Activated effector memory CD4-positive, alpha-beta T cell treated with Interleukin-2 at 50 U/mL for 16 hours (primary cell): ENCODE measurements at places on chromosomes 5 and 9.

- DNase-seq, result no peak
These were observed 4.9 kb upstream of the FYB1 start for GRCh38 chr5:39224196-39224761.

- DNase-seq, result no peak
These were observed 15.4 kb upstream of the RANBP17 start for GRCh38 chr5:170846416-170846815.

DNA sequence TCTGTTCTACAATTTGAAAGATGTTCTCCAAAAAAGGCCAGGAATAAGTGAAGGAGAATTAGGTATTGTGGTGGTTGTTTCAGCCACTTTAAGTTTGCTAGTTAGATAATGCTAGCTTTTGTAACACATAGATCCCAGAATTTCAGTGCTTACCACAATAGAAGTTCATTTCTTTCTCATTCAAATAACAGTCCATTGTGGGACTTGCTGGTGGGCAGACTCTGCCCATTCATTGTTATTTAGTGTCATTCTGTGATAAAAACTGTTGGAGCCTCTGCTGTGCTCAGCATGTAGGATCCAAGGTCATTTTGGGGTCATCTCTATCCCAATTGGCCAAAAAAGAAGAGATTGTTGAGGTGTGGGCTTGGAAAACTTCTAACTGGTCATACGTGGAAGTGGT is 106.8 kb downstream of the CCDC192 start:
- no peak for DNase-seq

- no peak for DNase-seq
These were observed 37.7 kb upstream of the WDR38 start for GRCh38 chr9:124815601-124816000.

GRCh38 chr9:127154003-127154389 is 31.6 kb upstream of the ANGPTL2 start:
- no peak for DNase-seq

GRCh38 chr9:110128664-110129329 is 79.2 kb downstream of the C9orf152 start:
- DNase-seq, result no peak

- DNase-seq, result no peak
These were observed 39.2 kb upstream of the RAB3C start for GRCh38 chr5:58543723-58544122.

- no peak for DNase-seq
These were observed 21.3 kb downstream of the ADRA1B start for GRCh38 chr5:159937580-159937979.

- DNase-seq, result no peak
These were observed 253.5 kb downstream of the DMRTA1 start for GRCh38 chr9:22700171-22700570.

GRCh38 chr5:50445296-50445949 is 4.3 kb upstream of the EMB start:
- peak; percentile 24 for DNase-seq

DNA sequence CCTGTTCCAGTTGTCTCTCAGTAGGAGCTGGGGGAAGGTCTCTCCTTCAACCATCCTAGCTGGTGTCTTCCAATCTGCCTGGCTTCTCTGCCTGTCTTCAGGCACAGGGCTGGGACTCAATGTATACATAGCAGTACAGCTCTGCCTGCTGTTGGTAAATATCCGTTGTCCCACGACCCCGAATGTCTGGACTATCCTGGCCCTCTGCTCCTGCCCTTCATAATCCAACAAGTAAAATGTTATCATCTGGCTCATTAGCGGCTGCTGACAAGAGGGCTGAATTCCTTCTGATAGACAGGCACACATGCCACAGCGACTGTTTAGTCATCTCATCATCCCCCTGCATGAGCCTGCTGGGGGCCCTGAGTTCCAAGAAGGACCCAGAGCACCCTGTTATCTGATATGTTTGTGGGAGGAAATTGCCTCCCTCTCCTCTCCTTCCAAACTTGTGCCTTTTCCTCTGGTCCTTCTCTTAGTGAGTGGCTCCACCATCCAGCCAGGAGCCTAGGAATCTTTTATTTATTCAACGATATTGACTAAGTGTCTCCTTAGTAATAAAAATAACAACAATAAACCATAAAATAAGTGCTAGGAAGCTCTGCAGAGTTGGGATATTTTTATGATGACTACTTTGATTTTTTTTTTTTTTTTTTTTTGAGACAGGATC is 29.5 kb upstream of the TGFBR1 start:
- DNase-seq, result no peak

DNA sequence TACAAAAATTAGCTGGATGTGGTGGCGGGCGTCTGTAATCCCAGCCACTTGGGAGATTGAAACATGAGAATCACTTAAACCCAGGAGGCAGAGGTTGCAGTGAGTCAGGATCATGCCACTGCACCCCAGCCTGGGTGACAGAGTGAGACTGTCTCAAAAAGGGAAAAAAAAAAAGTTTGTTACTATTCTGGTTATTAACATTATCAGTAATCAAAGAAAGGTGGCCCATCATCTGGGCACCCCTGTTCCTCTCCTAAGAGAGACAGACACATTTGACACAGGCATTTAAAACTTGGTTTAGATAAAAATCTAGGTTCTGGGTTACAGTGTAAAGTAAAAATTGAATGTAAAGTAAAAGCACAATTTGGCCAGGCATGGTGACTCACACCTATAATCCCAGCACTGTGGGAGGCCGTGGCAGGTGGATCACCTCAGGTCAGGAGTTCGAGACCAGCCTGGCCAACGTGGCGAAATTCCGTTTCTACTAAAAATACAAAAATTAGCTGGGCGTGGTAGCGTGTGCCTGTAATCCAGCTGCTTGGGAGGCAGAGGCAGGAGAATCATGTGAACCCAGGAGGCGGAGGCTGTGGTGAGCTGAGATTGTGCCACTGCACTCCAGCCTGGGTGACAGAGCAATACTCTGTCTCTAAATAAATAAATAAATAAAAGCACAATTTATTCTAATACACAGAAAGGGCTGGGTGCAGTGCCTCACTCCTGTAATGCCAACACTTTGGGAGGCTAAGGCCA is 16.7 kb upstream of the PHYHD1 start:
- DNase-seq, result no peak

GRCh38 chr5:59186623-59187022 is 603.7 kb downstream of the RAB3C start:
- DNase-seq, result no peak

GRCh38 chr5:38426986-38427950 is 129.2 kb downstream of the LIFR start:
- no peak for DNase-seq

- no peak for DNase-seq
These were observed 32.6 kb downstream of the CDKN2A start for GRCh38 chr9:21961569-21961968.

DNA sequence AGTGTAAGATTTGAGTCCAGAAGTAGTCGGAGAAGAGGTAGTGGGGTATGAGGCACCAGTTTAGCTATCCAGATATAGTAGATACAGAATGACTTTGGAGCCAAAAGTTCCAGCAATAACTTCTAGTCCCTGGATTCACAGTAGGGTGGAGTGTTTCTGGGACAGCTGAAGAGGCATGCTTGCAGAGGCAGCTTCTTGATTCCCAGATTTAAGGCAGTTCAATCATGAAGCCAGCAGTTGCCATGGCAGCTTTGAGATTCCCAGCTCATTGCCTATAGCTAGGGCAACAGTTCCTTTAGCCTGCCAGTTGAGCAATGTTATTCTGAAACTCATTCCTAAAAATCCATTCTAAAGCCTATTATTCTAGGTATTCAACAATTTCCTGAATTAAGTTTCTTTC is 79.2 kb downstream of the LIX1 start:
- DNase-seq, result no peak

DNA sequence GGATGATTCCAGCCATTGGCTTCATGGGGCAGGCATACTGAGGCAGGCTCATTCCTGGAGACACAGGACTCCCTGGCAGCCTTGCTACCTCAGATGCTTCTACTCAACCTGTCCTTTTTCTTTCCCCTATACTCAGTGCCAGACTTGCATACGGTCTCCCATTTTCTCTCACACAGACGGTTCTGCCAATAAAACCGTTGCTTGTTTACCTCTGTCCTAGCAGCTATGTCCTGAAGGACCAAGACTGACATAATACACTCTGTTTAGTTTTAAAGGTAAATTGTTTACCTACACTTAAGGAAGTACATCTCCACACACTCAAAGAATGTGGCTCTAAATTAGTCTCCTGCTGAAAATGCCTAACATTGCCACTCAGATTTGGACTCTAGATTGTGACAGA is 151.0 kb upstream of the RFX3 start:
- DNase-seq, result no peak

- DNase-seq, result no peak
These were observed 71.6 kb downstream of the GCNT1 start for GRCh38 chr9:76530458-76531110.

DNA sequence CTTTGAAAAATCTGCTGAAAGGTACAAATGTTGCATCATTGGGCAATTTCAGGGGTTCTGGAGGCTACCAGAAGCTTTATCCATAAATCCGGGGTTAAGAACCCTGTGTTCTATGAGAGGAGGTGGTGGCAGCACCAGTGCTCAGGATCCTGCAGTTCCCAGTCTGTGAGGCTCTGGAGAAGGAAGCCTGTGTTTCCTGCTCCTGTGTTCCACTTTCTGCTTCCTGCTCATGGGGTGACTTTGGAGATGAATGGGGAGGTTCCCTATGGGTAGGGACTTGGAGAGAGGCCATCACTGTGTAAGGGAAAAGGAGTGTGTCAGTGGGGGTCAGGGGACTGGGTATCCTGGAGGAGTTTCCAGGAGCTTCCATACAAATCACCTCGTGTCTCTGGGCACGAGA is 2.3 kb downstream of the CDX1 start:
- no peak for DNase-seq

DNA sequence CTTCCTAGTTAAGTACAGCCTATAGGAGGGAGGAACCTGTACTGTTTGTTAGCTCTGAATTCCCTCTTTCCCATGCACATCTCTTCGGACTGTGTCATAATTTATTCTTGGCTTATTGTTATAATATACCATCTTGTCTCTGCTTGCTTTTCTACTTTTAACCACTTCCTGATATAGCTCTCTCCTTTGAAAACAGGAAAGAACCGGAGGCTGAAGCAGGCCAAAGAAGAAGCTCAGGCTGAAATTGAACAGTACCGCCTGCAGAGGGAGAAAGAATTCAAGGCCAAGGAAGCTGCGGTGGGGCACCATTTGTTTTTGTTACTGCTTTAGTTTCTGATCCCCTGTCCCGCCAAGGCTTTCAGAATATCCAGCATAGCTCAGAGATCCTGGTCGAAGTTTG is 4.8 kb downstream of the ATP6V1G1 start:
- DNase-seq, result peak; percentile 48

- DNase-seq, result peak; percentile 10
These were observed 569 bp downstream of the HINT2 start for GRCh38 chr9:35814106-35814840.

DNA sequence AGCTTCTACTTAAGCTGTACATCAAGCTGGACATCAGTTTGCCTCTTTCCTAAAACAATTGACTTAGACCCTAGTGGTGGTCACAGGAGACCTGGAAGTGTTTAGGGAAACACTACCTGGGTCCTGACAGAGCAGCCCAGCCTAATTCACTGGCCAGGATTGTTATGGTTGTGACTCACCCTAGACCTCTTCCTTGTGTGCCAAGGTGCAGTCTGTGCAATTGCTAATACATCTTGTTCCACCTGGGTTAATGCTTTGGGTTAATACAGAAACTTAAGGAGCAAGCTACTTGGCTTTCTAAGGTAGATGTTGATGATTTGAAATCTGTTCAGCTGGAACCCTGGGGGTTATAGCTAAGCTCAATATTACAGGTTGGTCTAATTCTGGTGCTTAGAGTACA is 48.7 kb upstream of the SLC46A2 start:
- DNase-seq, result no peak

- DNase-seq, result no peak
These were observed 174.0 kb downstream of the TMC1 start for GRCh38 chr9:72695365-72695764.

- DNase-seq, result no peak
These were observed 365.9 kb downstream of the DMAC1 start for GRCh38 chr9:7433508-7434292.

- no peak for DNase-seq
These were observed 644.6 kb downstream of the PRR16 start for GRCh38 chr5:121108725-121109124.

DNA sequence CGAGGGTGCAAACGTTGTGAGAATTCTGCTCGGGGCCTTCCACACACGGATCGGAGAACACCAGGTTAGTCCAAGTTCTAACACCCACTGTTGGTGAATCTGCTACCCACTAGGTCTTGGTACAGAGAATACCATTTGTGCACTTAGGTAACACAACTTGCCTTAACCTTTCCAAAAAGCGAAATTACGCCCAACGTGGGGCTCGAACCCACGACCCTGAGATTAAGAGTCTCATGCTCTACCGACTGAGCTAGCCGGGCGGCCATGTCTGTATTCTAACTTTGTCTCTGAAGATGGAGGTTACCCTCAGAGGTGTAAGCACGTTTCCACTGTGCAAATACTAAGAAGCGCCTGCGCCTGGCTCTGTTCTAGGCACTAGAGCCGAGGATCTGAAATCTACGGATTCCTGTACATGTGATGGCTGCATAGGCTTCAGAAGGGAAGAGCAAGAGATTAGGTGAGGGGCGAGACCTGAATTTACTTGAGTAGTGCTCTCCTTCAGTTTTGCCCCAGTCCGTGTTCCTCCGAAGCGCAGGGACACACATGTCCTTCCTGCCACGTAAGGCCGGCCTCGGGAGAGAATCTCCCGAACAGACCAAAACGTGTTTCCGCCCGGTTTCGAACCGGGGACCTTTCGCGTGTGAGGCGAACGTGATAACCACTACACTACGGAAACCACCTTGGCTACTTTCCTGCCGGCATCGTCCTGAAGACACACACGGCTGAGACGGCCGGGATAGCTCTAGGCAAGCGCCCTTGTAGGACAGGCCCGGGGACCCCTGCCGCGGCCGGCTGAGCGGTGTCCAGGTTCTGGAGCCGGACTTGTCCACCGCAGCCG is 1.1 kb upstream of the TRIM41 start:
- peak; percentile 92 for DNase-seq

GRCh38 chr5:177605078-177605477 is 5.1 kb downstream of the B4GALT7 start:
- no peak for DNase-seq

GRCh38 chr5:43432486-43433375 is 20.5 kb upstream of the CCL28 start:
- DNase-seq, result no peak

DNA sequence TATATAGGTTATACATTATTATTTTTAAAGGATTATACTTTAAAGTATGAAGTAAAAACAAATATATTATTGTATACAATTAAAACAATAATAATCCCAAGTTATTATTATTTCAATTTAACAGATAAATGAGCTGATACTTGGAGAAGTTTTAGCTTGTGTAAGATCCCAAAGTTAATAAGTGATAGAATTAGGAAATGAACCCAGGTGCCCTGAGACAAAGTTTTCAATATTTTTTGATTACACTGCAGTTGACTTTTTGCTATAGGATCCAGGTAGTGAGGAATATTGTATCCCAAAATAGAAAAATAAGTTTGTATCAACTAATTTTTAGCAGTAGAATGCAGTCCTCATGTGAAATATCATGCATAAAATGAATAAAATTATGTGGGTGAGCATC is 543.2 kb upstream of the ZNF608 start:
- no peak for DNase-seq
